ENCODE measurements at places on chromosomes 2 and 18.
A peak's percentile ranks its signal among the peaks of the same experiment; 100 is the strongest.

DNA sequence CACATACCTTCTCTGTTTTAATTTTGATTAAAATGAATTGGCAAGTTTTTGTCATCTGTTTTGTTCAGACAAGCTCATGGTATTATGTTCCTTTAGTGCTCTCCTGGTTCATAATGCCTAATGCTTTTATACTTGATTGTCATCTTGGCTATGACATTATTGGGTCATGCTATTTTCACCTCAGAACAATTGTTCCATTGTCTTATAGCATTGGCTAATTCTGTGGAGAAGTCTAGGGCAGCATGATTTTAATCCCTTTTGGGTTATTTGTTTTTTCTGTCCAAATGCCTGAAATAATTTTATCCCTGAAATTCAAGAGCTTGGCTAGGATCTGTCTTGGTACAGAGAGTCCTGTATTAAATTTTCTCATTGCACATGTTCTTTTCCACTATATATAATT, 83.8 kb upstream of the CCDC85A start:
- DNase-seq: no peak

DNA sequence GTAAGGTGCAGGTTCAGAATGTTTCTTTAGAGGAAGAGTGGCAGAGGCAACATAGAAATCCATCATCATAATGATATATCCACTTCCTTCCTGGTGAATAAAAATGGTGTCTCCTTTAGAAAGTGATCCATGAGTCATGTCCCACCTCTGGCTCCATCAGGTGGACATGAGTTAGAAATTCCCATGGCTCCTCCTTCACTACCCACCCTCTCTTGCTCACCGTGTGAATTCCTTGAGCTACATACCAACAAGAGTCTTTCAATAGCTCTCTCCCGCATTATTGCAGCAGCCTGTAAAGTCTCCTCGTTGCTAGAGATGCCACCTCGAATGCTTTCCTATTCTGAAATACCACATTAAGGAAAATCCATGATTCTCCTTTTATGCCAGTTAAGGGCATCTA, 317.6 kb downstream of the LNPK start:
- DNase-seq: peak; percentile 4

DNA sequence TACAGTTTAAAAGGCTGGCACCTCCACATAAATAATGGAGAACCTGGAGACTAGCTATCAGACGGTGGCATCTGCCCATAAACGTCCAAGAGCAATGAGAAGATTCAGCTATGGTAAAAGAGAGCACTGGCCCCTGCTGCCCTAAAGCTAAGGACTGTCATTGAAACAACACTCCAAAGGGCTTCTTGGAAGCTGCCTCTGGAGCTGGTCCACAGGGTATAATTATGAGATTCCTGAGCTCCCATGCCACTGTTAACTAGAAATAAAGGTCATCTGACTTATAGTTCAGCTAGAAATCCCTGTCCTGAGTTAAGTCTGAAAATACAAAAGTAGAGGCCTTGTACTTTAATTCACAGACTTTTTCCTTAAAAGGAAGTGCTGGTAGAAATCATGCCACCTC, 39.9 kb upstream of the RBMS1 start:
- DNase-seq: peak; percentile 4

GRCh38 chr2:127625572-127625951, 20.4 kb upstream of the GPR17 start:
- no peak for DNase-seq

DNA sequence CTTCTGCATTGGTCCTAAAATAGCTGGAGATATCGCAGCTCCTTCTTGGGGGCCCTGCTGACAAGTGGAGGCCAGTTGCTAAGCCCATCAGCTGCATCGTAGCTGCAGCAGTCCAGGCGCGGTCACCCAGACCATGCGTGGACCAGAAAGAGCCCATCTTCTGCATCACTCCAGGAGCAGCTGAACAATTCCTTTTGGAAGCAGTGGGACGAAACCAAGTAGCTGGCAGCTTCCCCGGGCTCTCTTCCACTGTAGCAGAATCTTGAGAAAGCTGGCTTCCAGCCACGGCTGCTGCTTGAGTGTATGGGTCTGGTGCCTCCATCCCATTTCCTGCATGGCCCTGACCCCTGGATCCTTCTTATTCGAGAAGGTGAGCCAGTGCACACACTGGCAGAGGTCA, 22.2 kb upstream of the CAB39 start:
- no peak for DNase-seq

GRCh38 chr2:40244675-40245074, 207.2 kb downstream of the SLC8A1 start:
- DNase-seq: peak; percentile 88

DNA sequence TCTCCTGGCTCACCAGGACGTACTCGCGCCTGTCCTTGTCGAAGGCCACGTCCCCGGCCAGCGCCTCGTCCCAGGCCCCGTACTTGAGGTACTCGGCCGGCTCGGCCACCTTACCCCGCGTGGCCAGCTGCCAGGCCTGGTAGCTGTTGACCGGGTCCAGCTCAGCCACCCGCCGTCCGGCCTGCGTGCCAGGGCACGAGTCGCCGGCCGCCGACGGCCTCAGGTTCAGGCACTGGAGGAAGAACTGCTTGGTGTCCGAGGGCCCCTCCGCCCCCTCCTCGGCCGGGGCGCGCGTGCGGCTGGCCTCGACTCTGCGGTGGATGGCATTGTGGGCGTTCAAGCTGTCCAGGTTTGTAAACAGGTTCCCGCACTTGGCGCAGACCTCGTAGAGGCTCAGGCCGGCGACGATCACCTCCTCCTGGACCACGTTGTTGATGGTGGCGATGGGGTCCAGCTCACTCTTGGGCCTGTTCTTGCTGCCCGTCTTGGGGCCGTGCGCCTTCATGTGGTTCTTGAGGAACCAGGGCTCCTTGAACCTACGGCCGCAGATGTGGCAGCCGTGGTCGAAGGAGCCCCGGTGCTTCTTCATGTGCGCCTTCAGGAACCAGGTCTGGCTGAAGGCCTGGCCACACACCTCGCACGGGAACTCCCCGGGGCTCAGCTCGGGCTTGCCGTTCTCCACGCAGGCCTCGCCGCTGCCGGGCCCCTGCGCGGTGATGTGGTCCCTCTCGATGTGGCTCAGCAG, 53.2 kb downstream of the ZNF516 start:
- no peak for DNase-seq

GRCh38 chr2:118773826-118774225, 73.6 kb downstream of the EN1 start:
- no peak for DNase-seq

- peak; percentile 98 for DNase-seq
Measured at GRCh38 chr2:27050281-27050995, 1.0 kb upstream of the AGBL5 start.
